ENCODE measurements at places on chromosomes 5 and 9.

GRCh38 chr5:39342460-39342859 lies 21.8 kb downstream of the C9 start:
- DNase-seq, result no peak

- no peak for DNase-seq
These were observed 980 bp downstream of the COL5A1 start for GRCh38 chr9:134642385-134643181.

DNA sequence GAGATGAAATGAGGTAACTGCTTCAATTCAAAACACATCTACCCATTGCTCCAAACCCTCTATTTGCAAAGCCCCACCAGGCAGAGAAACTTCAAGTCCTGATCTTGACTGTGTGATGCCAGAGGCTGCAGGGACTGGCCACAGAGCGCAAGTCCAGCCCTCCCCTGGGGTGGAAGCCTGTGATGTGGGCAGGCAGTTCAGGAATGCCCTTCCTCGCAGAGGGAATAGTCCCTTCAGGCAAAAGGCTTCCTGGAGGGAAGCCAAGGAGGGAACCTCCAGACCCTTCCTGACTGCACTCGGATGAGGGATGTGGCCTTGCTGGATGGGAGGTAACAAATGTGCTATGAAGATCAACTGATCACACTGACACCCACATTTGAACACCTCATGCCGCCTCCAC lies 131.2 kb downstream of the SLIT3 start:
- DNase-seq, result no peak

DNA sequence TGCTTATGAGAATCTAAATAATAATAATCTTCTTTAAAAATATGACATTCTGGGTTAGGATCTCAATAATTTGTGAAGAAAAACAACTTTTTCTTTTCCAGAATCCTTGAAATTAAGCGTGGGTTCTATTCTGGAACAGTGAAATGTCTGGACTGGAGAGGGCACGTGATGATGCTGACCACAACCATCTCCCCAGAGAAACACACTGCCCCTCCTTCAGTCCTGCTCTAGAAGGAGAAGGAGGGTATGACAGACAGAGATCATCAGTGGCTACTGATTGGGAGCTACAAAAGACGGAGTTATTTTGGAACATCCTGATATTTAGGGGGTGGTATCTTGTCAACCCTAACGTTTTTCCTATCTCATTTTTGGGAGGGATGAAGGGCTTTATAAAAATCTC lies 40.2 kb downstream of the MEF2C start:
- DNase-seq, result no peak

GRCh38 chr5:138974227-138975063 lies 99.3 kb upstream of the LRRTM2 start:
- DNase-seq, result no peak

- DNase-seq, result no peak
These were observed 319.4 kb downstream of the CDH10 start for GRCh38 chr5:24325306-24325832.

DNA sequence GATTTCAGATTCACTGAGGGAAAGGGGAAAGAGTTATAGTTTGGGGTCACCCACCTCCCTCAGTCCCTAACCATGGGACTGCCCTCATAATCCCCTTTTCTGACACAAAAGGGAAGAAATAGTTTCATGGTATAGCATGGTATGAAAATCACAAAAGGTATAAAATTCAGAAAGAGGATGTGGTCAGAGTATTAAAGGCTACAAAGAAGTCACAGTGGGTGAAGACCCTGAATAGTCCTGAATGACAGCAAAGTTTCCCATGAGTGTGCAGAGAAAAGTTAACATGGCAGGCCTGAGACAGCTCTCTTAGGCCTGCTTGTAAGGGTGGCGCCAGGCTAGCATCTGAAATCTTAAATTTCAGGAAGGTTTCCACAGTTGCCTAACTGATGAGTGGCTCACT lies 290.6 kb upstream of the ZNF608 start:
- DNase-seq, result no peak

- DNase-seq, result no peak
These were observed 1103.6 kb upstream of the EDIL3 start for GRCh38 chr5:85488295-85488694.

- no peak for DNase-seq
These were observed 31.3 kb downstream of the AGXT2 start for GRCh38 chr5:35016174-35017051.

- DNase-seq, result no peak
These were observed 33.2 kb downstream of the HK3 start for GRCh38 chr5:176865964-176866363.

DNA sequence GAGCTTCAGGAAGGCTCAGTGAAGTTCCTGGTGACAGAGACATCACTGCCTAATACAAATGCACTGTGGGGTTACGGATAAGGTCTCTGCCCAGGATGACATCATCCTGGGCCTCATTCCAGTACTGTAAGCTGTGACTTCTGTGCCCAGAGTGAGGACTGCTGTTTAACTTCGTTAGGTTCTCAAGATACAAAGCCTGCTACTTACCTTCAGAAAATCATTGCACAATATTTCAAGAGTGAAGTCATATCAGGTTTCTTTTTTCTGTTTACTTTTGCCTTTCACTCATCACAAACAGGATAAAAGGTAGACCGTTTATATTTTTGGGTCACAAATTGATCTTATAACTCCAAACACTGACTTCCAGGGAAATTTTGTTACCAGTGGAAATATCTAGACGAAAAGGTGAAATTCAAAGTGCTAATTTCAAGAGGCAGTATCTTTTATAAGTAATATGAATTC lies 241.2 kb downstream of the PIK3R1 start:
- no peak for DNase-seq

DNA sequence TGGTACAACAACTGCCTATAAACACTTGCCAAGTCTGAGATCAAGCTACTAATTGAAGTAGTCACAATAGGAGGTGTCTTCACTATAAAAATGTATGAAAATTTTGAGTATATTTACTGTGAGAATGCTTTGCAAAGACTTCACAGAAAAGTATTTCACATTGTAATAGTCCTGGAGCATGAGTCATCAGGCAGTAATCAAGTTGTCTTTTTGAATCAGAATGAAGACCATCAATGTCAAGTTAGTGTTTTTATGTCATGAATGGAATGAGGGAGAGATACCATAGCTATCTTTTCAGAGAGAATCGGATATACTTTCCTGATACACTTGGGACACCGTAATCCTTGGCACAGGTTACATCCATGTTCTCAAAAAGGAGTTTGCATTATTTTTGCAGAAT lies 466.9 kb upstream of the ARRDC3 start:
- no peak for DNase-seq

GRCh38 chr9:84791643-84792042 lies 122.1 kb downstream of the NTRK2 start:
- DNase-seq, result no peak

- DNase-seq, result no peak
These were observed 850 bp downstream of the IL6ST start for GRCh38 chr5:55993731-55994494.

- no peak for DNase-seq
These were observed 761.3 kb upstream of the DMAC1 start for GRCh38 chr9:8560560-8561525.

DNA sequence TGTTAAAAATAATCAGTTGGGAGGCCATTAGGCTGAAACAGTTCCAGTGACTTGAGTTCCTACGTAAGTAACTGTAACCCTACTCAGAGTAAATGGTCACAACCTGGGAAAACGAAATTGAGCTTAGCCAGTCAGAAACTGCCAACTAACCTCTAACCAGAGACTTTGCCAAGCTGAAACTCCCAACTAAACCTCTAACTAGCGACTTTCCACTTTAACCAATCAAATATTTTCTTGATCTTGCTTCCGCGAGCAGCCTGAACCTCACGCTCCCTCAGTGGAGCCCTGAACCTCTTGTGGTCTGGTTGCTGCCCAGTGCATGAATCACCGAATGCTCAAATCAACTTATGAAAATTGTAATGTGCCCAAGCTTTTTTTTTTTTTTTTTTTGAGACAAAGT lies 156.2 kb downstream of the MED10 start:
- DNase-seq, result no peak

All from stimulated activated CD4-positive, alpha-beta T cell treated with anti-CD3 and anti-CD28 coated beads, Interleukin-1b, Interleukin-23, amount 100 ng/mL, for 24 hours (primary cell).